ENCODE measurements at places on chromosomes 2 and 18.

GRCh38 chr2:127669056-127669455 lies 6.3 kb downstream of the LIMS2 start:
- DNase-seq, result no peak

DNA sequence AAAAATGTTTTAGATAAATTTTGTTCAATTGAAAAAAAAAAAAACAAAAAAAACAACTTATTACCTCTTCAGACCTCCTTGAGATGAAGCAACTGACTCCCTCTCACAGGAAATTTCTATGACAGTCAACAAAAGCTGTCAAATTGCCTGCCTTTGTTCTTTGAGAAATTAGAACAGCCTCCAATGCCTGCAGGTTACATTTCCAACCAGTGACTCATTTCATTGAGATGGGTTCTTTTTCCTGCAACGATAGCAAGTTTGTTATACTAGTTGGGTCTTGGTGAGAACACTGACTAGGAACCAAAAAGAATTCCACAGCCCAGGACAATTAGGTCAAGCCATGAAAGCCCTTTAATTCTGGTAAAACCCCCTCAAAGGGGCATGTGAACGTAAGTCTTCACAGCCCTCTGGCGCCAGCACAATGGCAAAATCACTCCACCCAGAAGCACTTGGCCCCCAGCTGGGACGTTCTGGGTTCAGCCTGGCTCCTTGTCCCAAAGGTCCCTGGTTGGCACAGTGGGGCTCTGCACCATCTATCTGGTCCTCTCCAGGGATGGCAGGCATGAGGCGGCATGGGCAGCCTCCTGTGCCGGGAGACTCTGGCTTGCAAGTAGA lies 87.0 kb downstream of the SPP2 start:
- DNase-seq, result peak; percentile 15

- DNase-seq, result peak; percentile 18
These were observed 1.8 kb downstream of the DCC start for GRCh38 chr18:52341608-52342381.

DNA sequence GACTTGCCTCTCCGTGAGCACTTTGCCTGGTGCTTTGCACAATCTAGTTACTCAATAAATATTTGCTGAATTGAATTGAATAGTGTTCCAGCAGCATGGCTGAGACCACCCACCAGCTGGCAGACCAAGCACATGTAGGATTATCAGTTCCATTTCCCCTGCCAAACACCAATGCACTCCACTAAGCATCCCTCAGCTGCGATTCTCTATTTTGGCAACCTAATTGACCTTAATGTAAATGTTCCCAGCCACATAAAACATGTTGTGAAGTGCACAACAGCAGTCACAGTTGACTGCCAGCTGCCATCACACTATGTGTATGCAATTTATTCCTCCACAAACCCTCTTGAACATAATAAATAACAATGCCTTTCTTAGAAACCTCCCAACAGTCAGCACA lies 1879.4 kb upstream of the PIK3C3 start:
- no peak for DNase-seq

DNA sequence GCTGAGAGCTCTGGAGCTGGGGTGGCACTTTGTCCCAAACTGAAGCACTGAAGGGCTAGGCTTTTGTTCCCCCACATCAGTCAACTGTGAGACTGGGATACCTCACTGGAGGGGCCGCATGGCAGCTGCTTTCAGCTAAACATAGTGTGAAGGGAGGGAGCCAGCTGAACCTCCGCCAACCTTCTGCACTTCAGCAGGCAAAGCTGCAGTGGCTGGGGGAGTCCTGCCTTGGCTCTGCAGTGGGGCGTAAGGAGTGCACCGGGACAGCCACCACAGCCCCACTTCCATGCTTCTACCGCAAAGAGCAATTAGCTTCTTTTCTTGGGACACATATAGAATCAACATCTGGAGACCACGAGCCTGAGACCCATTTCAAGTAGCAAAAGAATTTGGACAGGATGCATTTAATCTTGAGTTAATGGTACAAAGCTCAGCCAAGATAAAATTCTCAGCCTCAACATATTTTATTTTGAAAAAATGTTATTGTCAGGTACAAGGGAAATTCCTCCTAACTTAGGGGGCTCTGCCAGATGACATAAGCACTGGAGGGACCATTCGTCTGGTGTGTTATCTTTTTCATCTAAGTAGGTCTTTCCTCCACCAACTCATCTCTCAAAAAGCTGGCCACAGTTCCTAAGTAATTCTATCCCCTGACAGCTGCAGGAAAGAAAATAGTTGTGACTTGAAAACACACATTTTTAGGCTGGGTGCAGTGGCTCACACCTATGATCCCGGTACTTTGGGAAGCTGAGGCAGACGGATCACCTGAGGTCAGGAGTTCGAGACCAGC lies 25.6 kb upstream of the MYCN start:
- DNase-seq, result no peak

DNA sequence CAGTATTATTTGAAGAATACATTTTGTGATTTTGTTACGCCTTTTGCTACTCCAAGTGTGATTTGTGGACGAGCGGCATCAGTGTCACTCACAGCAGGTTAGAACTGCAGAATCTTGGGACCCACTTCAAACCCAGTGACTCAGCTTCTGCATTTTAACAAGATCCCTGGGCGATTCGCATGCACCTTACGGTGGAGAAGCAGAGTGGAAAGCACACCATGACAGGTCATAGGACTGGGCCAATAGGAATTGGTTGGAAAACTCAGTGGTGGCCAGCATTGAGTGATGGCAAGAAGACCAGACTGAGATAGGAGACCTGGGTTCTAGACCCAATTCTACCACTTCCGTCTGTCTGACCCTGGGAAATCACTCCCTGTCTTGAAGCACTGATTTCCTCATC lies 26.3 kb downstream of the CTLA4 start:
- no peak for DNase-seq

DNA sequence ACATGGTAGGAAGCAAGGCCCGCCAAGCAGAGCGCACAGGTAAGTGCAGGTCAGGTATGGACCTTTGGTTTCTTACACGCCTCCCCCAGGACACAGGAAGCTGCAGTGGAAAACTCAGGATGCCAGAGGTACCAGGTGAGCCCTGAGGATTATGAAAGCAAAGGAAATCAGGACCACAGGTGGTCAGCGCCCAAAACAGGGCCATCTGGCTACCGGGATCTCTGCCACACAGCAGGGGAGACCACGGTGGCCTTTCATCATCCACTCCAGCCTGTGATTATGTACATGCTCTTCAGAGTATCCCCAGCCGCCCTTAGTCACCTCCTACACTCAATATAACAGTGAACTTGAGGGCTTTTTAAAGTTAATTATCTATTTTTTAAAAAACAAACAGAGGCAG lies 125.5 kb upstream of the EPC2 start:
- no peak for DNase-seq

GRCh38 chr2:181851726-181852125 lies 39.8 kb upstream of the ITPRID2 start:
- no peak for DNase-seq

DNA sequence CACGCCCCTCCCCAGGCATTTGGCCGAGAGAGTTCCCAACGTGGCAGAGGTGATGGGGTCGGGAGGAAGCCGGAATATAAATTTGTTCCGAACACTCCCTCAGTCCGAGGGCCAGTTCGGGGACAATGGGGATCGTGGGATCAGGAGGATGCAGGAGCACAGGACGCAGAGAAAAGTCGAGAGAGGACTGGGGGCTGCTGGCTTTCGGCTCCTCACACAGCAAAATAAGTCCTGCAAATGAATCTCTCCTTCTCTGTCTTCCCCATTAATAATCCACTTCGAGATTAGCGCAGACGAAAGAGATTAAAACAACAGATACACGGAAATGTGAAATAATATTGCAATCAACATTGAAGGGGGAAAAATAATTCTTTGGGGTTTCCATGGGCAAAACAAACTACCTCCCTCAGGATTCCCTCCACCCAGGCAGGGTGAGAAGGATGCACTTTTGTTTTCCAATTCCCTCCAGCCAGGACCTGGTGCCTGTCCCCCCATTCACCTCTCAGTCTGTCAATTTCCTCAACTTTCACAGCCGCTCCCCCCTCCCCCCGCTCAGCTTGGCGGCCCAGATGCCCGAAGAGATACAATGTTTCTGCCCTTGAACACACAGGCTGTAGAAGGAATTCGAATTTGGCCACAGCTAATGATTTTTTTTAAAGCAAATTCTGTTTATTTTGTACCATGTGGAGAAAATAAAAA lies 3.1 kb upstream of the ZEB2 start:
- peak; percentile 38 for DNase-seq

GRCh38 chr2:130823171-130823885 lies 13.4 kb upstream of the ARHGEF4 start:
- DNase-seq, result no peak

- no peak for DNase-seq
These were observed 12.4 kb upstream of the SLC4A3 start for GRCh38 chr2:219615036-219615435.

DNA sequence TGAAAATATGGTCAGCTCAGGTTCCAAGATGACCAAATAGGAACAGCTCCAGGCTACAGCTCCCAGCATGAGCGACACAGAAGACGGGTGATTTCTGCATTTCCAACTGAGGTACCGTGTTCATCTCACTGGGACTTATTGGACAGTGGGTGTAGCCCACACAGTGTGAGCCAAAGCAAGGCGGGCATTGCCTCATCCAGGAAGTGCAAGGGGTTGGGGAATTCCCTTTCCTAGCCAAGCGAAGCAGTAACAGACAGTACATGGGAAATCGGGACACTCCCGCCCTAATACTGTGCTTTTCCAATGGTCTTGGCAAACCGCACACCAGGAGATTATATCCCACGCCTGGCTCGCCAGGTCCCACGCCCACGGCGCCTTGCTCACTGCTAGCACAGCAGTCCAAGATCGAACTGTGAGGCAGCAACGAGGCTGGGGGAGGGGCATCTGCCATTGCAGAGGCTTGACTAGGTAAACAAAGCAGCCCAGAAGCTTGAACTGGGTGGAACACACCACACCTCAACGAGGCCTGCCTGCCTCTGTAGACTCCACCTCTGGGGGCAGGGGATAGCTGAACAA lies 57.5 kb downstream of the WDPCP start:
- DNase-seq, result no peak
